ENCODE measurements at places on chromosomes 3 and 15.

GRCh38 chr3:13404626-13405452, 15.3 kb downstream of the NUP210 start:
- no peak for DNase-seq

- no peak for DNase-seq
Observed at GRCh38 chr3:144344925-144345548, 373.4 kb downstream of the DIPK2A start.

GRCh38 chr3:18258492-18258891, 166.6 kb downstream of the SATB1 start:
- DNase-seq, result no peak

GRCh38 chr3:135752851-135753250, 212.7 kb upstream of the PPP2R3A start:
- no peak for DNase-seq

DNA sequence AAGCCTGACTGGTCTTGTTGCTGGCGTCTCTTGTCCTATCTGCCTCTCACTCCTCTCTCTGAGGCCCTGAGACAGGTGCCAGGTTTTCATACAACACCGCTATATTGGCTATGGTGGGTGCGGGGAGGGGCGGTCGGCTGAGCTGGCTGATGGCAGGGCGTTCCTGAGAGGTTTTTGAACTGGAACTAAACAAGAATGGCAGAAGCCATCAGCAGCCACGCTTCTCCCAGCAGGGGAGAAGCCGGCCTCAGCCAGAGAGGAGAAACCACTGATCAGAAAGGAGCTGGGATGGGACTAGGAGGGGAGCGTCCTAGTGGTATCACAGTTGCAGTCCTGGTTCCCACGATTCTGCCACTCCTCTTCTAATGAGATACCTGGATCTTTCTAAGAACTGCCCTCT, 89.9 kb upstream of the PRR23E start:
- peak; percentile 51 for DNase-seq

- no peak for DNase-seq
Observed at GRCh38 chr3:57555306-57555705, 768 bp upstream of the PDE12 start.

- no peak for DNase-seq
Observed at GRCh38 chr3:139100821-139101220, 56.1 kb upstream of the PRR23C start.

GRCh38 chr3:177451301-177451750, 254.0 kb upstream of the TBL1XR1 start:
- no peak for DNase-seq

GRCh38 chr15:94620632-94621031, 389.3 kb downstream of the MCTP2 start:
- no peak for DNase-seq

DNA sequence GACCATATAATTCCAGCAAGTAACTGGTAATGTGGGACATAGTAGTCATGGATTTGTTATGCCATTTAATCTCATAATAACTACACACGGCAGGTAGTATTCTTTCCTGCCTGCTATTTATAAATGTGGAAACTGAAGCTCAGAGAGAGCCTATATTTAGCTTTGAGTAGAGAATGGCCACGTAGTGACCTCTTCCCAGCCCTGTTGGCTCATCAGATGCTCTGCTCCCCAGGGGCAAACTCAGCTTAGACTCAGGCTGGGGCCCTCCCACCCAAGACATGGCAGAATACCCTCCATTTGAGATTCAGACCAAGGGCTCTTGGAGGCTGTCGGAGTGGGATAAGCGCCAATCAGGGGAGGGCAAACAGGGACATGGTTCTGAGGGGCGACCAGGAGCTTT, 17.3 kb upstream of the HDAC11 start:
- DNase-seq, result no peak

GRCh38 chr3:47250309-47251060, 32.1 kb downstream of the KIF9 start:
- DNase-seq, result no peak

Data from NCI-H1694 treated with DMSO at 0.1 percent for 48 hours (cell line).